Hematopoietic multipotent progenitor cell treated with erythropoietin and hydrocortisone succinate and interleukin-3 and kit ligand, for 15 days (in vitro differentiated cells): ENCODE measurements at places on chromosomes 1 and 21.

DNA sequence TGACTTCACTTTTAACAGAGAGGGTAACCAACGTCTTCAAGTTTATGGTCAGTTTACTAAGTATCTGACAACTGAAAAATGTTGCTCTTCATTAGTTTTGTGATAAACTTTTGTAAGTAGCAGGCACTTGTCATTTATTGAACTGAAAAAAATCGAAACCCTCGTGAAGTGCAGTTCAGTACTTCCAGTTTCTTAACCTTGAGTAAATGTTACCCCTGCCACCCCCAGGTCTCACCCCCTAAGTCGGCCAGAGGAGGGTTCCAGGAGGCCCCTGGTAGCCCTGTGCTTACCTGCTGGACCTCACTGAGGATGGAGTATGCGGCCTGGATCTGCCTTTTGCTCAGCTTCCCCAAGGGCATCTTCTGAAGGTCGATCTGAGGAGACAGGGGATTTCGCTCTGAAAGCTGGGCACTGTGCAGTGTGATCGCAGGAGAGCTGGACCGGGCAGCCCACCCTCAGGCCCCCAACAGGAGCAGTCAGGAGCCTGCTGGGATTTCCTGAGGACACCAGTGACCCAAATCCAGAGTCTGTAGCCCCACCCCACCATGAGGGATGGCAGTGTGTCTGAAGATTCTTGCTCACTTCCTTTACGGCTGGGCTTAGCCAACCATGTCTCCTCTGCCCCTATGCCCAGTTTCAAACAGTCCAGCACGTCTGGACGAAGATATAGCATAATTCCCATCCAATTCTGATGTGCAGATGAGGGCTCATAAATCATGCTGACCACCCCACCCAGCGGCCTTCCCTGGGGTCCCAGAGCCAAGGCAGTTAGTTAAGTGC lies 37.6 kb downstream of the PARP1 start:
- no peak for DNase-seq

- DNase-seq = no peak
Measured at GRCh38 chr21:15421441-15421881, 308.3 kb upstream of the USP25 start.

- peak; percentile 33 for DNase-seq
Measured at GRCh38 chr1:226798427-226799411, 59.6 kb upstream of the ITPKB start.

DNA sequence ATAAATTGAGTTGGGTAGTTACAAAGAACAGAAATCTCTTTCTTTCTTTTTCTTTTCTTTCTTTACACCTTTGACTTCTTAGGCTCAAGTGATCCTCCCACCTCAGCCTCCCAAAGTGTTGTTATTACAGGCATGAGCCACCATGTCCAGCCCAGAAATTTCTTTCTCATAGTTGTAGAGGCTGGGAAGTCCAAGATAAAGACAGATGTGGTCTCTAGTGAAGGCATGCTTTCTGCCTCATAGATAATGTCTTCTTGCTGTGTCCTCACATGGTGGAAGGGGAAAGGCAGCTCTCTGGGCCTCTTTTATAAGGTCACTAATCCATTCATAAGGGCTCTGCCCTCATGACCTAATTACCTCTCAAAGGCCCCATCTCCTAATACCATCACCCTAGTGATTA lies 64.0 kb upstream of the DNAJC6 start:
- DNase-seq = no peak

GRCh38 chr1:203276408-203276807 lies 28.9 kb upstream of the BTG2 start:
- no peak for DNase-seq

DNA sequence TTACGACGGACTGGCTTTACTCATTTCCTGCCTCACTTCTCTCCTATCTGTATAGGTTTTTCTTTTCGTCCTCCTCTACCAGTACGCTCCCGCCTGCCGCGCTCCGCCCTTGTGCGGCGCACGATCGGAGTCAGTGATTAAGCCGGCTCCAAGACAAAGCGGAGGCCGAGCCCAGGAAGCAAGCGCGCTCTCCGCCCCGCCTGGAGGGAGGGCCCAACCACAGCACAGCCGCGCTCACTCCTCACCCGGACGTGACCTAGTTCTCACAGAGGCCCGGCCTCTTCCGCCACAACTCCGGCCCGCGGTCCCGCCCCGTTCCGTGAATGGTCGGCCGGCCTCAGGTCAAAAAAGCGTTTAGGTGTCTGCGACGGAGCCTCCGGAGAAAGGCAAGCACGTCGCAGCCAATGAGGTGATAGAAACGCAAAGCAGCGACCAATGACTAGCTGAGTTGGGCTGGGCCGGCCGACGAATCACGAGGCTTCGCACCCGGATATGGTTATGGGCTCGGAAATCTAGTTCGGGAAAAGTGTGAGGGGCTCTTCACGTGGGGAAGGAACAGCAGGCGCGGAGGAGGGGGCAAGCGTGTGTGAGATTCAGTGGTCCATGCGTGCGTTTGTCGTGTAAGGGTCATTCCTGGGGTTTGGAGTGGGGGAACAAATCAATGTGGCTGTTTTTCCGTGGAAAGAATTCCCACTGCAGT lies at the start of gene METTL13:
TSS of gene METTL13 (plus strand) at position 485 of the 700 bp plus-strand sequence. CDS start 308 bp downstream, outside the sequence.
- DNase-seq = peak; percentile 99

- no peak for DNase-seq
Measured at GRCh38 chr1:178060789-178061556, 32.9 kb upstream of the RASAL2 start.

DNA sequence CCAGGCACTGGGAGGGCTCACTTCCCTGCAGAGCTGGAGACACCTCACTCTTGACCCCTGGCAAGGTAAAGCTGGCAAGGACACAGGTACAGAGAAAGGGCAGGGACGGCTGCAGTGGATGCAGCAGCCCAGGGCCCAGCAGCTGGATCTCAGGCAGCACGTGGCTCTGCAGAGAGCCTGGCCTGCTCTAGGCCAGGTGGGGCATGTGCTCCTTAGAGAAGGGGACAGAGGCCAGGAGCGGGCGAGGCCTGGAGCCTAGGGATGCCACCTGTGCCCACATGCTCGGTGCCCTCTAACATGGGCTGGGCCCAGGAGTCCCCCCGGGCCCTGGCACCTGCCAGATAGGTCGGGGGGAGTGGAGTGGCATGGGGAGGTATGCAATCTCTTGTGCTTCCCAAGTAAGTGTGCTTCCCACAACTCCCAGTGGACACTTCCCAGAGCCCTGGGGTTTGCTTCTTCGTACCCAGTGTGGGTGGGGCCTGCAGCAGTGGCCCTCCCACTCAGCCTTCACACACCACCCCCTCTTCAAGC lies 30.0 kb downstream of the WNT3A start:
- DNase-seq = no peak

DNA sequence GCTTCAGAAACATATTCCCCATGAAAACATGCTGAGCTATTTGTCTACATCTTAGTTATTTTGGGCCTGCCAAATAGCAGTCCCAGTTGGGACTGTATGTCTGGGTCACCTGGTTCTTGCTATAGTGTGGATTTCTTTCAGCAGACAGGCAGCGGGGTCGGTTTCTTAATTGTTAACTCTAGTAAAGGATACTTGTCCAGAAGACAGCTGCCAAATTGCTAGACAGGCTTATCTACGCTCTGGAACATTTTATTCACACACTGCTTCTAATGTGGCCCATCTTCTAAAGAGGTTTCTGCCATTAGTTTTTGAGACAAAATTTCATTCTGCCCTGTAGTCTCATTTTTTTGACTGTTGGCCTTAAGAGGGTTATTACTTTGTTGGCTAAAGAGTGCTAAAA lies 217.9 kb downstream of the RWDD3 start:
- DNase-seq = no peak

GRCh38 chr1:183277821-183278738 lies 92.0 kb downstream of the LAMC2 start:
- DNase-seq = no peak

DNA sequence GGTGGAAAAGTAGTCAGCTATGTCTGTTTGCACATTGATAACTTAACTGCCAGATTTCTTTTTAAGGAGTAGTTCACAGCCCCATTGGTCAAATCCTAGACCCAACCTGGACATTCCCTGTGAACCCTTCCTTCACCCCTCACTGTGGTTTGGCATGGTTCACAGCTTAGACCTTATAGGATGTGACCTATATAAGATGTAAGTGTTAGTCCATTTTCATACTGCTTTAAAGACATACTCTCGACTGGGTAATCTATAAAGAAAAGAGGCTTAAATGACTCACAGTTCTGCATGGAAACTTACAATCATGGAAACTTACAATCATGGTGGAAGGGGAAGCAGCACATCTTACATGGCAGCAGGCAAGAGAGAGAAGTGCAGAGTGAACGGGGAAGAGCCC lies 1066.2 kb downstream of the TTLL7 start:
- no peak for DNase-seq

- no peak for DNase-seq
Measured at GRCh38 chr1:24003331-24003972, 23.3 kb upstream of the SRSF10 start.

- DNase-seq = no peak
Measured at GRCh38 chr1:209988706-209989105, 50.7 kb downstream of the SYT14 start.

DNA sequence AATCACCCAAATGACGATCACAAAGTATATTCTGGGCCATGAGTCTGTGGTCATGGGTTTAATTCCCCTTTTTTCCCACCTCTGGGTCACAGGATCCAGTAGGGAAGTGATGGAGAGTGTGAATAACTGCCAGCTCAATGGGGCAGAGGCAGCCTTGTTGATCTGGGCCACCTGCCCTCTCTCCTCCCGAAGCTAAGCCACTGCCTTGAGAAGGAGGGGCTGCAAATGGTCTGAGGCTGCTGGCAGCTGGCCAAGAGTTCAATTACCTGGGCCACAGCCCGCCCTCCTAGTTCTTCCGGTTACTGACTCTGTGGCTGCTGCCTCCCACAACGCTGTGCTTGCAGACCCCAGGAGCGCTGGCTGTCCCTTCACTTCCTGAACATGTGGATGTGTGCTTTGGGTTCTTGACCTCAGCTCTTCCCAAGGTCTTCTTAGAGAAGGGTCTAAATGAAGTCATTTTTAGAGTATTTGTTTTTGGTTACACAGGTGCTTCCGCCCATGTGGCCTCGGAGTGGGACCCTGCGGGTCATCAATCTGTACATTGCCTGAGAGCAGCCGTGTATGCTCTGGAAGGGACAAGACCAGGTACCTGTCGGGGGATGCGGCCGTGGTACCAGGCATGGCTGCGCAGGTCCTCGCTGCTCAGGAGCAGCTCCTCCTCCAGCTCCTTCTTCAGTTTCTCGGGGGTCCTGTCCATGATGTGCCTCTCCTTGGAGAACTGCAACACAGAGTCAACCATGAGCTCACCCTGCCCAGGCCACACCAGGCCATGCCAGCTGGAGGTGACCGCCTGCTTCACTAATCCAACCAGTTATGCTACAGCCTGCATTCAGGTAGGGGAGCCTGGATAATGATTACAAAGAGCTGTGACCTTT lies 89.7 kb downstream of the BCAR3 start:
- DNase-seq = no peak

- no peak for DNase-seq
Measured at GRCh38 chr1:30902593-30903290, 5.8 kb downstream of the SDC3 start.

- DNase-seq = no peak
Measured at GRCh38 chr1:220497220-220497947, 30.6 kb upstream of the MARK1 start.

DNA sequence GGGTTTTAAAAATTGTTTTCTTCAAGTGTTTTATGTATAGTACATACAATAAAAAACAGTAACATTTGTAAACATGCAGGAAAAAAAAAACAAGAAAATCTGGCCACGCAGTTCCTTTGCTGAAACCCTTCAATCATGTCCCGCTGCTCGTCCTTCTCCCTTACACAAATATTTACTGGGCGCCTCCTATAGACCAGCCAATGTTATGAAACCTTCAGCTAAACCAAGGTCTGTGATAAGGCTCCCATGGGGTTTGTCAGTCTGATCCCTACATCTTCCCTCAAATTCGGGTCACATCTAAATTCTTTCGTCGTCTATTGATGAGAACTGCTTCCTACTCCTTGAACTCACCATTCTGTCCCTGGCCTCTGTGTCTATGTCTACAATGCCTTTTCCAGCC lies 583.9 kb downstream of the SMYD3 start:
- no peak for DNase-seq

DNA sequence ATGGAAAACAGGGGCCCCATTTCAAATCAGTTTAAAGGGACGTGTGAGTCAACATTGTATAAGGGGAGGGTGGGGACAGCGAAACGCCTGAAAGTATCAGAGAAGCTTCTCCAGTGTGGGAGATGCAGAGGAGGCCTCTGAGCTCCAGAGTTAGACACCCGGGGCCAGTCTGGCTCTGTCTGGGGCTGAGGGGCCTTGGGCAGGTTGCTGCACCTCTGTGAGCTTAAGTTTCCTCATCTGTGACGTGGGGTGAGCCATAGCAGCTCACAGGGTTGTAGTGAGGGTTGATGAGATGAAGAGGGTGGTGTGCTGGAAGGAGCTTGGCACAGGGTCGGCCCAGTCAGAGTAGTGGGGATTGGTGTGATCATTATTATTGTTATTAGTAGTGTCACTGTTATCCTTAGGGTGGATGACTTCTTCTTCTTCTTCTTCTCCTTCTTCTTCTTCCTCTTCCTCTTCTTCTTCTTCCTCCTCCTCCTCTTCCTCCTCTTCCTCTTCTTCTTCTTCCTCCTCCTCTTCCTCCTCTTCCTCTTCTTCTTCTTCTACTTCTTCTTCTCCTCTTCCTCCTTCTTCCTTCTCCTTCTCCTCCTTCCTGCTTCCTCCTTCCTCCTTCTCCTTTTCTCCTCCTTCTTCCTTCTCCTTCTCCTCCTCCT lies 282.0 kb downstream of the PTPRU start:
- DNase-seq = no peak

GRCh38 chr21:33268737-33269441 lies 2.7 kb downstream of the IL10RB start:
- DNase-seq = no peak

- no peak for DNase-seq
Measured at GRCh38 chr1:12541274-12542137, 76.5 kb downstream of the DHRS3 start.

GRCh38 chr1:248404024-248404423 lies 1.2 kb downstream of the OR2T1 start:
- DNase-seq = peak; percentile 15

DNA sequence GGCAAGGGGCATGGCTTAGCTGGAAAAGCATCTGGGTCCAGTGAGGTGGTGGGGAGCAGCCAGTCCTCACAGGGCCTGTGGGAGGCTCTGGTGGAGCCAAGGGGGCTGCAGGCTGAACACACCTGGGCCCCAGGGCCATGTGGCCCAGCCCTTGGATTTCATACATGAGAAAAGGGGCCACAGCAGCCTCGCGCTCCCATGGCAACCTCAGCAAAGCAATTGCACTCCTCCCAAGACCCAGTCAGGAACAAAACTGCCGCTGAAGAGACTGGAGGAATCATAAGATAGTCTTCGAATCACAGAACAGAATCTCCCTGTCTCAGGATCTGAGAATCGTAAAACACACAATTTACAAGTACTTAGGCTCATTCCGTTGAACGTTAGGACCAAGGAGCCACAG lies 24.6 kb downstream of the LRP8 start:
- no peak for DNase-seq

DNA sequence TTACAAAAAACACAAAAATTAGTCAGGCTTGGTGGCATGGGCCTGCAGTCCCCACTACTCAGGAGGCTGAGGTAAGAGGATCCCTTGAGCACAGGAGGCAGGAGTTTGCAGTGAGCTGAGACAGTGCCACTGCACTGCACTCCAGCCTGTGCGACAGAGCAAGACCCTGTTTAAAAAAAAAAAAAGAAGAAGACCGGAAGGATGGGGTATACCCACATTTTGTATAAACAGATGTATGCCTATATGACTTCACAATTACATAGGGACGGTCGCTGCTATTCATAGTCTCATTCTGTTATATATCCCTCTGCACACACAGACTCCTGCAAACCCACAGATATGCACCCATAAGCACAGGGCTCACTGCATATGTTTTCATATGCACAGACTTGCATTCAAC lies 12.7 kb downstream of the LCK start:
- no peak for DNase-seq

GRCh38 chr1:201887116-201887866 lies 1.4 kb upstream of the SHISA4 start:
- no peak for DNase-seq
